ENCODE measurements at places on chromosomes 12 and 14. TPM values are rescaled to one million over a fixed set of nuclear protein-coding genes. Genes with fewer than 3 reads are reported as not detected.

The PLEKHD1 gene
- 0.04 TPM for polyA plus RNA-seq

The AVPR1A gene
- polyA plus RNA-seq: 1.1 TPM

The NPFF gene
- not detected for polyA plus RNA-seq

GRCh38 chr12:32265951-32266350, 133.4 kb upstream of the FGD4 start:
- DNase-seq: no peak

DNA sequence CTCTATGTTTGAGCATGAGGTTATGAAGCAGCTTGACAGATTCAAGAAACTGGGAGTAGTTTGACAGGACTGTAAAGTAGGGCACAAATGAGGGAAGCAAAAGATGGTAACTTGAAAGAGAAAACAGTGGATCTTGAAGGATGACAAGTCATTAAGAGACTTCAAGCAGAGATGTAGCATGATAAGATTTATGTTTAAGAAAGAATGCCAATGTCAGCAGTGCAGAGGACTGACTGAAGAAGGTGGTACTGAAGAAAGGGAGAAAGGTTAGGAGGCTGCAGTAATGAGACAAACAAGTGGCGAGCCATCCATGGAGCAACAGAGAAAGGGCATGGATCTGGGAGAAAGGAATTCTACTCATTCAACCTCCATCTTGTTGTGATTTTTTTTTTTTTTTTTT, 120.2 kb upstream of the RAP1B start:
- no peak for DNase-seq

The GPR84 gene
- not detected for polyA plus RNA-seq

The FGF23 gene
- not detected for polyA plus RNA-seq

DNA sequence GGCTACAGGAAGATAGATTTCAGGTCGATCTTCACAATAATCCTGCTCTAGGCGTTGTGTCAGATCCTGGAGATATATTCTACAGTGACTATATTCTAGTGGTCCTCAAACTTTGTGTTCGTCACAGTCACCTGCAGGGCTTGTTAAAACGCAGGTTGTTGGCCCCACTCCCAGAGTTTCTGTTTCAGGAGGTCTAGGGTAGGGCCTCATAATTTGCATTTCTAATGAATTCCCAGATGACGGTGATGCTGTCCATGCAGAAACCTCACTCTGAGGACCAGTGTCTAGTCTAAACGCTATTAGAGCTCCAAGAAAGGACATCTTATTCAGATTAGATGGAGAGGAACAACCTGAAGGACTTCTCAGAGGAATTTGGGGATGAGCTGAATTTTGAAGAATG, 13.2 kb upstream of the SLC6A13 start:
- no peak for DNase-seq

- no peak for DNase-seq
Measured at GRCh38 chr14:72780751-72781150, 113.2 kb downstream of the DPF3 start.

The PRKD1 gene
- 1.2 TPM for polyA plus RNA-seq

The OR6C2 gene
- polyA plus RNA-seq: not detected

DNA sequence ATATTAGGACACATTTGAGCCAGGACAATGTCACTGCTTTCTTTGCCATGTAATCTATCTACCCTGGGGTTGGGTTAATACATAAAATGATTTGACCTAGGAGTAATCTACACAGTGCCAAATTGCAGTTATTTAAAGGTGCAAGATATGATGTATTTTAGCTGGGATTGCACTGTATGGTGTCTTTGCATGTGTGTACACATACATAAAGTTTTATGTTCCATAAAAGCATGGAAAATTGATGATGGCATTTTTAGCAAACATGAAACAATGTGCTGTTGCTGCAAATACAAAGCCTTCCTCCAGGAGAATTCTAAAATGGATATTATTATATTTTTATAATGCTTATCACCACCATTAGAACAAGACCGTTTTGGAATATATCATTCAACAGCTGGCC, 24.0 kb upstream of the PLBD1 start:
- no peak for DNase-seq

DNA sequence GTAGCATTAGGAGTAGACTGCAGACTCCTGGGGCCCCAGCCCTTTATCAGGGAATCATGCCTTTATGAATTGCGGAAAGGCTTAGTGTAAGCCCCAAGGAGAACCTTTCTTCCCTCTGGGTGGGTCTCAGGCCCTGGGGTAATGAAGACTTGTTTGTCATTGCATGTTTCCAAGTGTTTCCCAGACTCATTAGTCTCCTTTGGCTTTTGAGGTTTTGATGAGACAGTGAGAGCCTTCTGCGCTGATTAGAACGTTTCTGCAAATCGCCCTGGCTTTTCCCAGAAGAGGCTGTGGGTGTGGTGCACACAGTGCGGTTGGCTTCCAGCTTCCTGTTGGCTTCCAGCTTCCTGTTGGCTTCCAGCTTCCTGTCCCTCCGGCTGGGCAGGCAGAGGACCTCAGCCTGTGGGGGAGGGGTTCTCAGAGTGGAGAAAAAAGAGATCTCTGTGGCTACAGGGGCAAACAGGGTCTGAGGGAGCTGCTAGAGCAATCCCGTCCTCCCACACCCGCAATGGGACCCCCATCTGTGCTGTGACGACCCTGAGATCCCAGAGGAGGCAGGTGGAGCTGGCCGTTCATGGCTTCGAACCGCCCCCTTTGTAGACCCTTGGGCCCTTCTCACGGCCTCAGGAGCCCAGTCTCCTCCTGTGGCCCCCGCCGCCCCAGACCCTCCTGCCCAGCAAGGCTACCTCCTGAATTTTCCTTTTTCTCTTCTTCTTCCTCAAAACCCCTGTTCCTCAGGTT, 42.1 kb downstream of the GPR68 start:
- peak; percentile 57 for DNase-seq

DNA sequence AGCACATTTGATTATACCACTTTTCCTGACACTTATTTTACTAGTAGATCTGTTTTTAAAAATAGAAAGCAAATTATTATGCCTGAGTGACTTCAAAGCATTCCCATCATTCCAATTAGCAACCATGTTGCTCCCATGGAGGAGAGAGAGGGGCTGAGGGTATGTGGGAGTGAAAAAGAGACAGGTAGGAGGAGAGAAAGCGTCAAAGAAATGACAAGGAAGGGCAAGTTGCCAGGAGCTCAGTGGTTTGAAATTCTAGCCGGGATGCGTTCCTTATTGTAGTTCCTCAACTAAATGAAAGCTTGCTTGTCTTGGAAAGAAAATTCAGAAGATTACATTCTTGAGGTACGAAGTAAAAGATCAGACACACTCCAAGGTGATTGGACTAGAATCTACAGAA, 92.4 kb upstream of the PKP2 start:
- DNase-seq: no peak

GRCh38 chr12:82781309-82781997, 94.7 kb downstream of the TMTC2 start:
- DNase-seq: no peak

DNA sequence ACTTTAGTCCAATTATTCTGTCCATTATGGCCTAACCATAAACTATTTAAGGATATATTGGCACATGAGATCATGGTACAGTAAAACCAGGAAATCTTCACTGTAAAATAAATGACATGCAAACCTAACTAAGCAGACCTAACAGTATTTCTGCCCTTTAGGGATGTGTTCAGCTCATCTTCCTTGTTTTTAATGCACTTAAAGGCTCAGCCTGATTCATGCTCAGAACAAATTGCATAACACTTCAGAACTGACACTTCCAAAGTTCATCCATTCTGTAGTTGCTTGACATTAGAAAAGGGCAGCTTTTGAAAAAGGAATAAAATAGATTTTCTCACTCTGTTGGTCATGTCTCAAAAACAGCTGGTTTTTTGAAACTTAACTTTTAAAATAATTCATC, 708.5 kb downstream of the C12orf50 start:
- no peak for DNase-seq

DNA sequence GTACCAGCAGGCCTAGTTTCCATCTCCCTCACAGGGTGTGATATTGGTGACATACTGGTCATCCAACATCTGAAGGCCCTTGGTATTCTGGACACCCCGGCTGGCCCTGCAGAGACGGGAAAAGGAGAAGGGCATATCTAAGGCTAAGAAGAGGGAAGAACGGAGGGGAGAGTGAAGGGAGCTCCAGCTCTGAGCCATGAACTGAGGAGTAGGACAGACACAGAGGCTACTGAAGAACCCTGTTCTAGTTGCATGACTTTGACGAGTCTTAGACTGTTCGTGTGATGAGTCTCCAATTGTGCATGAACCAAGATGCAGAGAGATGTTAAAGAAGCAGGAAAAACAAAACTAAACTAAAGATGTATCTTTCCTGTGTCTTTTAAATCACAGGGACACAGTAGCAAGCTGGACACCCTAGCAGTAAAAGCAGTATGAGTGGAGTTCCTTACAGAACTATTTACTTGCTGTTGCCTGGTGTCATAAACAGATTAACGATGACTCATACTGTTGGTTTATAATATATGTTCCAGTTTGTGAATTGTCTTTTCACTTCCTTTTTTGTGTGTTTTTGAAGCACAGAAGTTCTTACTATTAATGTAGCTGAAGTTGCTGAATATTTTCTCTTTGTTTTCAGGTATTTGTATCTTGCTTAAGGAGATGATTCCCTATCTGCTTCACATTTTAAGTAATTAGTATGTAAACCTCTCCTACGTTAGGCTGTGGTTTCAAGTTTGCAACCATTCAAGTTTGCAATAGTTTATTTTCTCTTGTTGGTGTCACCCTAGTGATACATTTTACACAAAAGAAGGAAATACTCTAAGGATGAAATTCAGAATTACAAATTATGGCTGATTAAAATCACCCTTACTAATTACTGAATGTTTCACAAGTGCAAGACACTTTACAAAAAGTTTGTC, 15.7 kb downstream of the FAR2 start:
- no peak for DNase-seq

The FAM90A1 gene
- not detected for polyA plus RNA-seq

The CCDC198 gene
- polyA plus RNA-seq: not detected

The CCDC177 gene
- polyA plus RNA-seq: not detected

The MTA1 gene
- 25.5 TPM for polyA plus RNA-seq

DNA sequence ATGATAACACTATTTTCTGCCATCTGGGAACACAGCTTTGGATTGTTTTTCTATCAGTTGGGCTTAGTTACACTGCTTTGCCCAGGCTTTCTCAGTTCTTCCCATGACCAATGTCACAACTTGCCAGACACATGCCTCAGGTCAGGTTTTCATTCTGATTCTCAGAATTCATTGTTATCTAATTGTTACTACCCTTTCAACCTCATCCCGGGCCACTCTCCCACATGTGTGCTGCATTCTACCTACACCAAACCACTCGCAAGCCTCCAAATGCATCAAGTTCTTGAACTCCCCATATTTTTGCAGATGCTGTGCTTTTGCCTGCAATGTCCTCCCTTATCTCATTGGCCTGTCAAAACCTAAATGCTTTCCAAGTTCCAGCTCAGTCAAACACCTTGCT, 36.3 kb downstream of the NELL2 start:
- DNase-seq: no peak

The KLRK1 gene
- 0.25 TPM for polyA plus RNA-seq

GRCh38 chr14:105182296-105183020, 1.3 kb upstream of the NUDT14 start:
- DNase-seq: no peak

DNA sequence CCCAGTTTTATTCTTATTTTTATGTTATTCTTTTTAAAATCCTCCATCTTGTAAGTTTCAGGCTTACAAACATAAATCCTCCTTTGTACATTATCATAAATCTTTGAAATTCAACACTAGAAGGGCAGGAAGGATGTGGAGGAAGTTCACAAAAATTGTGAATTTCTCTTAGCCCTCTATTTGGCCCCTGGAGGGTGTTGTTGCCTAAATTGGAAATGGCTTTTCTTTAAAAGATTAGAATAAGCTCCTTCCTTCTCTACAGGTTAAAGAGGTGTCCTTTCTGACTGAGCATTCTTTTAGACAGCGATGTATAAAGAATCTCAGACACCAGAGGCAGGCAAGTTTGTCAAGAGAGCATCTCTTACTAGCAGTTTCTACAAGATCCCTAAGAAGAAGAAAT, 391.7 kb upstream of the OR4E1 start:
- no peak for DNase-seq

DNA sequence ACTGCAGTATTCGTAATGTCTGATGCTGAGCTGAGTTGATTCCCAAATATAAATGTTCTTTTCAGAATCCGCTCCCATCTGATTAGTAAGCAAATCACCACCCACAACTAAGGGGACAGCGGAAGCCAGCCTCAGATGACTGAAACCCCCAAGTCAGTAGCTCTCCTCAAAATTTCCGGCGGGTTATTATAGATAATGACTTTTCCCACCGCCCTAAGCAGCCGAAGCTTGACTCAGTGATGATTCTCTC, 469 bp upstream of the LRFN5 start:
- no peak for DNase-seq

DNA sequence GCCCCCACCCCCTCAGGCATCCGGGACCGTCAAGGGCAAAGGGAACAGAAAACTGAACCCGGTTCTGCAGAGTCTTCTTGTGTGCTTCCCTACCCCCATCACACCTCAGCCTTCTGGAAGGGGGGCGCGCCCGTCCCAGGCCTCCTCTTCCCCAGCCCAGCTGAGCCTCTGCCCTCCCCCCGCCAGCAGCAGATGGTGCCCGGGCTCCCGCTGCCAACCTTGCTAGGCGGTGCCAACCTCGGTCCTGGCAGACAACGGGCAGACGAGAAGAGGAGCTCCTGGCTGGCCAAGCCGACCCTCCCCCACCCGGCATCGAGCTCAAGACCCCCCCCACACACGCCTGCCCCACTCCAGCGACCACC, 8.7 kb downstream of the STAC3 start:
- peak; percentile 91 for DNase-seq

DNA sequence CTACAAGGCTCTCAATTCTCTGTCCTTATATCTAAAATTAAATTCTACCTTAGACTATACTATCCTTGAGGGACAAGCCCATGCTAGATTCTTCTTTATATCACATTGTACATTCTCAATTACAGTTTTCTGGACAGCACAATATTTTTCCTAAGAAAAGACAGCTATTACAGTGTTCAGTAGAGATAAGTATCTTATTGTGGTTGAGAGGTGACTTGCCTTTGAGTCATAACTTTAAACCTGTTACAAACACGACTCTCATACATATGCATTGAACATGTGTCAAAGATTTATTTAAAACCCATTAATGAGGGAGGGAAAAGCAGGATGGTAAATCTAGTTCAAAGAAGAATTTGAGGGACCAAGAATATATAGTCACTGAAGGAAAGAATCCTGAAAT, 61.1 kb downstream of the TPH2 start:
- DNase-seq: no peak

DNA sequence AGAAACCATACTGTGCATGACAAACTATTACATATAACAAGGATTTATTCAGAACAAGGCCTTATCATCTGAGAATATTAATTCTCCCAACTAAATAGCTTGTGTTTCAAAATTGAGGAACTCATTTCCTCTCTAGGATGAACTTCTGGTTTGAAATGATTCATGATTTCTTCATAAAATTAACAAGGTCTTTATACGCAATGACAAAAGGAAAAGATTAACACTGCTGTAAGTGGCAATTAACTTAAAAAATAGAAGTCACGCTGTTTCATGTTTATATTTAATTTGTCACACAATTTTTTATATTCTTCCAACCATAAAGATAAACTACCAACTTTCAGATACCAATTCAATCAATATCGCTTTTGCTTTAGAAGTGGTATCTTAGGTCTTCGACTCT, 80.8 kb downstream of the GRIP1 start:
- no peak for DNase-seq

All from psoas muscle (tissue), 8 donors.